Bone marrow (tissue), 2 donors: ENCODE measurements at places on chromosomes 16 and 17.

- no peak for DNase-seq
Observed at GRCh38 chr17:69326377-69327059, 415 bp downstream of the ABCA5 start.

DNA sequence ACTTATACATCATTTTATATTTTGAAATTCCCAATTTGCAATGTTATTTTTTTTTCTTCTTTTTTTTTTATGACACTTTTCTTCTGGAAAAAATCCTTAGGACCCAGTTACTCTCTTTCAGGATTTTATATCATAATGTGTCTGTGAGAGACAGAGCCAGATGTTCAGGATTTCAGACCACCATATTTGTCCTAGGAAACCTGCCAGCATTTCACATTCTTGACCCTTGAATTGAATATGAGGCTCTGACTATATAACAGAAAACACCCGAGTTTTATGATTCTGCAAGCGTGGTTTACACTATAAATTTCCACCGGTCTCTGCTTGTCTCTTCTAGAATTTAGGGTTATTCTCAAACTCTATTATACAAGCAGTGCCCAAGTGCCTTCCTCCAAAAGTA is 621.0 kb downstream of the WWOX start:
- DNase-seq: no peak

GRCh38 chr16:65767125-65767524 is 599.4 kb upstream of the CDH5 start:
- DNase-seq: no peak

- no peak for DNase-seq
Observed at GRCh38 chr17:39027455-39028035, 60.3 kb upstream of the FBXO47 start.

DNA sequence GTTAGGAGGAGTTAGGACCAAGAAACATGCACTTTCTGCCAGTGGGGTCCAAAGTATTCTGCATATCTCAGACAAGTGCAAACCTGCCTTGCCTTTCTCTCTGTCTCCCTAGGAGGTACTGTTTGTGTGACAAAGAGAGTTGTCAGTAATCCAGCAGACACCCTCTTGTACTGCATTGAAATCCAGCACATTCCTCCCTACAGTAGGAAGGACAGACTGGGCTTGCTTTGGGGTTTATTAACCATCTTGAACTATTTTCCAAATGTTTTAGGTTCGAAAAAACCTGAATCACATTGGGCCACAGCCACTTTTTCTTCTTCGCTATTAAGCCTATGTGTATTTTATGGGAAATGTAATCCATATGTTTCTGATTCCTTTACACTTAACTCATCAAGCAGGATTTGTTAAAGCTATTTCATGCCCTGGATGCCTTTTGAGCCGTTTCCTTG is 204.2 kb upstream of the KCNJ16 start:
- no peak for DNase-seq

DNA sequence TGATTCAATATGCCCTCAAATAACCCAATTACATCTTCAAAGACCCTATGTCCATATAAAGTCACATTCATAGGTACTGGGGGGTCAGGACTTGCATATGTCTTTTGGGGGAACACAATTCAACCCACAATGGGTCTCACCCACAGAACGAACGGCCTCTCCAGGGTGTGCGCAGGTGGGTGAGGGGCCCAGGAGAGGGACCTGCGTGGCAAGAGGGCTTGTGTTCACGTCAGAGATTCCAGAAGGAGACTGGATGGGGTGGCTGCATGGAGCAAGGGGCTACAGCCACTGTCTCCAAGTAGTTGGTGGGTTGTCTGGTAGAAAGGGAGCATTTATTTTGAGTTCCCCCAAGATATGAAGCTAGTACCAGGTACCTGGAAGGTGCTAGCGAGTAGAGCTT is 212.2 kb downstream of the SEC14L1 start:
- no peak for DNase-seq

DNA sequence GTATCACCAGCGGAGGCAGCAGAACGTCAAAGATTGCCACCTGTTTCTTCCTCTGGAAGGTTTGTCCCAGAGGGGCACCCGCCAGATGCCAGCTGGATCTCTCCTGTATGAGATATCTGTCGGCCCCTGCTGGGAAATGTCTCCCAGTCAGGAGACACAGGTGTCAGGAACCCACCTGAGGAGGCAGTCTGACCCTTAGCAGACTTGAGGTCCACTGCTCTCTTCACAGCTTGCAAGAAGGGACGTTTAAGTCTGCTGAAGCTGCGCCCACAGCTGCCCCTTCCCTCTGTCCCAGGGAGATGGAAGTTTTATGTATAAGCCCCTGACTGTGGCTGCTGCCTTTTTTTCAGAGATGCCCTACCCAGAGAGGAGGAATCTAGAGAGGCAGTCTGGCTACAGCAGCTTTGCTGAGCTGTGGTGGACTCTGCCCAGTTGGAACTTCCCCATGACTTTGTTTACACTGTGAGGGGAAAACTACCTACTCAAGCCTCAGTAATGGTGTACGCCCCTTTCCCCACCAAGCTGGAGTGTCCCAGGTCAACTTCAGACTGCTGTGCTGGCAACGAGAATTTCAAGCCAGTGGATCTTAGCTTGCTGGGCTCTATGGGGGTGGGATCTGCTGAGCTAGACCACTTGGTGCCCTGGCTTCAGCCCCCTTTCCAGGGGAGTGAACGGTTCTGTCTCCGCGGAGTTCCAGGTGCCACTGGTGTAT is 92.9 kb downstream of the PHKB start:
- DNase-seq: no peak

DNA sequence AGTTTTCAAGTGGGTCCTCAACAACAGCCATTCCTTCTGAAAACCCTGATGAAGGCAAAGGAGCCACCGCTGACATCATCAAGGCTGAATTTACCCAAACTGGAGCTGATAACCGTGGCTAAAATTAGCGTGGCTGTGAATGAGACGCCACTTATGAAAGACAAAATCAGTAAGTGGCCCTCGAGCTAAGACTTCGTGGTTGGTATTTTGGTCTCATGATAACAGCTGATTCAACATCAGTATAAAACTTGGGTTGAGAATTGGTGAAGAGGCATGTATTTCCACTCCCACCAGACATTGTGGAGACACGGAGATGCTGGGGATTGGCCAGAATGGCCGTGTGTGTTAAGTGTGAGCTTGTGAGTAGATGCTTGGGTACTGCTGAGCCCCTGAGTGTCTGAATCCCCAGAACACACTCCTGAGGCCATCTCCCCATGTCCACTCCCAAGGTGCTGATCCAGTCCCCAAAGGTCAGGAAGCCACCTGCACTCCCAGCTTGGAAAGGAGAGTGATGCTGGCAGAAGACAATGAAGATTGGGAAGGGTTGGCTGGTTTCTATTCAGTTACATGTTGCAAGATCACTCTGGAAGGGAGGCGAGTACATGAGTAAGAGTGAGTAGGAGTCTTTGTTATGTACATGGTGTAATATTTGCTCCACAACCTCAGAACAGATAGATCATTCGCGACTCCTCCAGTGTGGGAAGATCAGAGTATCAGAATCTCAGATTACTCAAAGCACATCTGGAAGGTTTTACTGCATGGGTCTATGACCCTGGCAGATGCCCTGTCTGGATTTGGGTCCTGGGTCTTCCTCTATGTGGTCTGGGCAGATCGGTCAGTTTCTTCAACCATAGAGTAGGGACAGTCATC is 207.7 kb downstream of the HS3ST3A1 start:
- no peak for DNase-seq

DNA sequence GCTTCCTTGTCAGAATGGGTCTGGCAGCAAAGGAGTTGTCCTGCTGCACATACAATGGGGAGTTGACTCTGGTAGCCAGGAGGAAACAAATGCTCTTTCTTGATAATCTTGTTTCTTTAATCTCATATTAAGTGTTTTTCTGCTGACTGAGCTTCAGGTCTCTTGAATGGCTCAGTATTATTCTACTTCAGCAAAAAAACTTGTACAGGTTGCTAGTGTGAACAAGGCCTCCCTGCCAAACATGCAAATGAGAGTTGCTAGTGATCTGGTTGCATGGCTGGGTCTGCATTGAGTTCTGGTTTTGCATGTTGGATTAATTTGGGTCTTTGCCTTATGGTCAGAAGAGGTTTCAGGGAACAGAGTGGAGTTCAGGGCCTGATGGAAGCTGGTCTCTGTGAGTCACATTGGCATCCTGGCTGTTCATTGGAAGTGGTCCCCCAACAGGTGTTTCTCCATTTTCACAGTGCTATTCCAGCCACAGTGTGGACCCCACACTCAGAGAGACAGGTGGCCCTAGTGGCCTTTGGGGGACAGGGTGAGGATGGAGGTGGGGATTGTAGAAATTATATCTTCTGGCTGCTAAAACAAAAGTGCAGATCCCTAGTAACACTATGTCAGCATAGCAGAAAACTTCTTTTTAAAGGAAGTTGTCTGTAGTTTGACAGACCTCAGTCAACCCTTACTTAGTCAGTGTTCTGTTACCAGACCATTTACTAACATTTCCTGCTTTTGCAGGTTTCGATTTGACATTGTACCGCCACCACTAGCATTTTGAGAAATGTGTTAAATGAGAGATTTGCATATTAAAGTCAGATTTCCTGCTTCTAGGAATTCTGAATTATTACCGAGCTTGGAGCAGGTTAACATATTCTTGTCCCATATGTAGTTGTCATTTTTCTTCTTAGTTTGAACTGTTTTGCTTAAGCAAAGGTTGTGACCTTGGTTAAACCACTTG is 47.1 kb downstream of the EPN2 start:
- no peak for DNase-seq

DNA sequence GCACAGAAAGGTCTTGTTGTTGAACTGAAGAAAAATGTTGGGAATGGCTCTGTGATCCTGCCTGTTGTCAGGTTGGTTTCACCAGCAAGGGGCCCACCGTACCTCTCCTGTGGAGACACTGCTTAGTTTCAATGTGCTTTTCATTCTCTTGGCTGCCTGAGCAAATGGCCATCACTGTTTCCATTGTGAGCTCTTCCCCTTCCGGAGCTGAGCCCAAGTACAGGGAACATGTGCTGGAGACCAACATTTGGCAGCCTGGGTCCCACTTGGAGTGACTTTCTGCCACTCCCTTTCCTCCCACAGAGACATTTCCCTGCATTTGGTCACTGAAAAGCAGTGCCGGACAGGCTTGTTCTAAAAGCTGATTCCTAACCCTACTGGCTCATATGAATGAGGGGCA is 23.1 kb downstream of the GABARAPL2 start:
- DNase-seq: no peak

- DNase-seq: no peak
Observed at GRCh38 chr17:74803388-74803930, 27.3 kb upstream of the NAT9 start.

GRCh38 chr17:82329683-82330321 is 3.8 kb downstream of the SECTM1 start:
- no peak for DNase-seq

GRCh38 chr17:79991140-79991923 is 44.3 kb downstream of the TBC1D16 start:
- DNase-seq: peak; percentile 16

DNA sequence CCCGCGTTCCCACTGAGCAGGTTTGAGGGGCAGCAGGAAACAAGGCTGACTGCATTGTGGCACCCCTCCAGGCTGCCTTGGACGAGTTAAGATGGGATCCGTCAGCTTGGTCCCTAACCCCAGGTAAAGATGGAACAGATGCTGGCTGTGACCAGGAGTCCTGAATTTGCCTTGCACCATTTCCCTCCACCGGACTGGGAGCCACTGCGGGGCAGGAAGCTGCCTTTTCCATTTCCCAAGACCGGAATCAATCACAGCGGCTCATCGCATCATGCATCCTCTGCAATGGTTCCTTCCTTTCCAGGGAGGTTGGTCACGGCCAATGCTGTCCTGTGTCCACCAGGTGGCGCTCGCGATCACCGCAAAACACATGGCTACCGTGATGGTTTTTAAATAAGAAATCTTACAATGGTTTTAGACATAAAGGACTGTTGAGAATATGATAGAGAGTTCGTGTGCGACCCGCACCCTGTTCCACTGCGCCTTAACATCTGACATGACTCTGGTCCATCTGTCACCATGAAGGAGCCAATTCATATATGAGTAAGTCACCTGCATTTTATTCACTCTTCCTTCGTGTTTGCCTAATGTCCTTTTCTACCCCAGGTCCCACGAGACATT is 6.8 kb upstream of the MEAK7 start:
- DNase-seq: peak; percentile 69

DNA sequence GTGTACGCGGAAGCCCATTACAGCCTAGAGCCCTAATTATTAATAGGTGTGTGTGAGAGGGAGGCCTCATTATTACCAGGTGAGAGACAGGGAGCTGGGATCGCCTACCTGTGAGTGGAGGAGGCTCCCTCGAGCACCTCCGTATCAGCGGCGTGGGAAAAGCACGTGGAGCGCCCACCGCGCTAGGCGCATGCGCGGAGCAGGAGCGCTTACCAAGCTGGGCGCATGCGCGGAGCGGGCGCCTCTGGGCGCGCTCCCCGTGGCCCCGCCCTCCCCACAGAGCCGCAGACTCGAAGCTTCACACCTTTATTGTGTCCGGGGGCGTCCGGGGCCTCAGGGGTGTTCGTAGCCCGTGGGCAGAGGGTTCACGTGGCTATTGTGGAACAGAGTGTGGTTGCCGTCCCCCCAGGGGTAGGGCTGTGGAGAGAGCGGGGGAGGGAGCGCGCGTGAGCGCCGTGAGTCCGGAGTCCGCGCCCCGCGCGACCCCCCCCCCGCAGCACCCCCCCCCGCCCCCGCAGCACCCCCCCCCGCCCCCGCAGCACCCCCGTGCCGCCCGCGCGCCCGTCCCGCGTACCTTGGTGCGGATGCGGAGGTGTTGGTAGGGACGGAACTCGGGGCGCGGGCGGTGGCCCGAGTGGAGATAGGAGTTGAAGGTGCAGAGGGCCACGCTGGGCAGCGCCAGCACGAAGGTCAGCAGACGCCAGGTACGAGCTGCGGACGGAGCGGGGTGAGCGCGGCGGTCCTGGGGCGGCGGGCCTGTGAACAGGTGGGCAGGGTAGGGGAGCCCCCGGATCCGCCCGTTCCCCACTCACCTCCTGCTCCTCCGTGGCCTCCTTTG is 500 bp downstream of the COX6A2 start:
- peak; percentile 30 for DNase-seq

GRCh38 chr17:53792997-53793396 is 29.7 kb upstream of the KIF2B start:
- DNase-seq: no peak

- no peak for DNase-seq
Observed at GRCh38 chr17:69561462-69561861, 147.0 kb downstream of the MAP2K6 start.

- DNase-seq: no peak
Observed at GRCh38 chr17:43521389-43521788, 24.8 kb downstream of the ETV4 start.
